A375 (cell line): ENCODE measurements at places on chromosomes 11 and 22. TPM values are rescaled to one million over a fixed set of nuclear protein-coding genes. Genes with fewer than 3 reads are reported as not detected.

Gene NXPE4
- total RNA-seq: not detected in 2 replicates

Gene OR52J3
- not detected in 2 replicates for total RNA-seq

Gene ARHGEF17
- 3.3 and 7.0 TPM in 2 replicates for total RNA-seq

Gene DENND5A
- 42.4 and 45.8 TPM in 2 replicates for total RNA-seq

Gene GGT1
- total RNA-seq: 0.32 and 1.3 TPM in 2 replicates

Gene OR4C46
- total RNA-seq: not detected in 2 replicates

Gene GP1BB
- 1.1 and 1.6 TPM in 2 replicates for total RNA-seq

Gene TUB
- total RNA-seq: 4.6 TPM in 2 replicates

Gene SLC6A5
- total RNA-seq: not detected in 2 replicates

Gene OR10A2
- total RNA-seq: not detected in 2 replicates

Gene DEFB131B
- total RNA-seq: not detected in 2 replicates

Gene OR2AT4
- not detected in 2 replicates for total RNA-seq

Gene FOLR3
- not detected in 2 replicates for total RNA-seq

Gene TRIM49B
- not detected in 2 replicates for total RNA-seq

Gene FAM83F
- under 0.01 TPM in 1 of 2 replicates, not detected in the other for total RNA-seq

Gene INPPL1
- total RNA-seq: 79.3 and 94.3 TPM in 2 replicates

Gene CTSF
- total RNA-seq: 38.9 and 40.9 TPM in 2 replicates

Gene BRD1
- 22.0 and 41.4 TPM in 2 replicates for total RNA-seq

Gene LGALS12
- 0.08 and 0.26 TPM in 2 replicates for total RNA-seq

Gene MPEG1
- not detected in 2 replicates for total RNA-seq

Gene MICALL1
- total RNA-seq: 56.4 and 64.6 TPM in 2 replicates

Gene PARVB
- total RNA-seq: 57.9 and 68.5 TPM in 2 replicates

Gene YPEL4
- 2.0 and 2.4 TPM in 2 replicates for total RNA-seq

Gene TMPRSS4
- not detected in 2 replicates for total RNA-seq

Gene GRIA4
- total RNA-seq: 0.03 TPM in 1 of 2 replicates, not detected in the other

Gene SLC17A6
- not detected in 2 replicates for total RNA-seq

Gene LDHAL6A
- total RNA-seq: not detected in 2 replicates

Gene TCN1
- total RNA-seq: 2.2 and 8.6 TPM in 2 replicates

Gene NCAM1
- total RNA-seq: 1.4 and 2.2 TPM in 2 replicates

Gene OR56A5
- total RNA-seq: not detected in 2 replicates

Gene MMP27
- not detected in 2 replicates for total RNA-seq

Gene EIF1AD
- total RNA-seq: 50.8 and 60.5 TPM in 2 replicates

Gene HTR3A
- not detected in 2 replicates for total RNA-seq

Gene APBB1
- total RNA-seq: 20.5 and 23.3 TPM in 2 replicates

Gene DEPDC7
- 25.3 and 26.0 TPM in 2 replicates for total RNA-seq
